Putamen (tissue), 1 donor: ENCODE measurements at places on chromosomes 5 and 9.

DNA sequence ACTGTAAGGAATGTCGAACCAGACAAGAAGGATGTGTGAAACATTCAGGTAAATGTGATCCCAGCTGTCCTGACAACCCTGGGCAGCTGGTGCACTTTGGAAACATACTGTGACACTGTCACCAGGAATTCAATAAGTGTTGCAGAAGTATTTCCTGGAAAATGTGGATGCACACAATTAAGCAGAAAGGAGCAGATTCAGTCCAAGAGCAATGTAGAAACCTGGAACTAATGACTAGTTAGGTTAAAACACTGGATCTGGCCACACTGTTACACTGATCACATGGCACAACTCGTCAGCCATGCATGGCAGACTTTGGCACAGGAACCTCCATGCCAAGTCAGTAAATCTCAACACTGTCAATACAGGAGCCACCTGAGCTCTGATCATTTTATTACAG lies 109.0 kb downstream of the FAM174A start:
- no peak for DNase-seq

GRCh38 chr9:86494644-86495111 lies 140.5 kb upstream of the TUT7 start:
- no peak for DNase-seq

- no peak for DNase-seq
These were observed 26.9 kb upstream of the FAT2 start for GRCh38 chr5:151617841-151618710.

- no peak for DNase-seq
These were observed 12.5 kb downstream of the TRIP13 start for GRCh38 chr5:905139-905642.

- DNase-seq, result no peak
These were observed 73.6 kb upstream of the ZNF622 start for GRCh38 chr5:16539169-16539666.

DNA sequence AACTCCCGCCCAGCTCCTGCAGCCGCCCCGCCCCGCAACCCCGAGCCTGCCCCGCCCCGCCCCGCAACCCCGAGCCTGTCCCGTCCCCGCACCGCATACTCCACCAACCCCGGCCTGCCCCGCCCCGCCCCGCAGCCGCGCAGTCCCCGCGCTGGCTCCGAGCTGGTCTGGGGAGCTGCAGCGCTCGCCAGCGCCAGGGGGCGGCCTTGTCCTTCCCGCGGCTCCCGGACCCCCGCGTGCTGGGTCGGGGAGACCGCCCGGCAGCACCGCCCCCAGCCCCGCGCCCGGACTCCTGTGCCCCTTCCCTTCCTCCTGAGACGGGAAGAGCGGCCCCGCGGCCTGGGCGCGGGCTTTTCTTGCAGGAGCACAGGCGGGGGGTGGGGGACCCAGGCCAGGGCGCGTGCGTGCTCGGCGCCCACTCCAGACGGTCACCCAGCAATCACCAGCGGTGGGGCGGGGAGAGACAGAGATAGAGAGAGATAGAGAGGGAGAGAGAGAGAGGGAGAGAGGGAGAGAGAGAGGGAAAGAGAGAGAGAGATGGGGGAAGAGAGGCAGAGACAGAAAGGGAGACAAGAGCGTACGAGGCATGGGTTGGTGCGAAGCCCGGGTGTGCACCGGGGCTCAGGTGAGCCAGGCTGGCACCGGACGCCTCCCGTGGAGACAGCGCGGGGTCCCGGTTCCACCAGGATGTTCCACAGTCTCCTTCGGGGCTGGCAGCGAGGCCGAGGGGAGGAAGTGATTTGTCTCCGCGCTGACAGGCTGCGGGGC lies 14.7 kb upstream of the TMEM250 start:
- no peak for DNase-seq

DNA sequence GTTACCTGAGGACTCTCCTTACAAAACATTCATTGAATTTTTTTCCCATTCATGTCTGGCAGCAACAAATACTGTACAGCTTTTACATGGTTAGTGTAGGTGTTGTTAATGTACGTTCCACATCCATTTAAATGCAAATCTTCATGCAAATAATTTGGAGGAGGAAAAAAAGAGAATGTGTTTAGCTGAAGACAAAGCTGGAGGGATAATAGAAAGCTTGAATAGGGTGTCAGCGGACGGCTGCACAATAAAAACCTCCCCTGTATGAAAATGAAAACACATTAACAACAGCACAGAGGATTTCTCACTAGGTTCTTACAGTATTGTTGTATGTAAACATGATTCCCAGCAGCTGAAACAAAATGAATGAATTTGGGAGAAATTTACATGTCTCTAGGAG lies 231.5 kb downstream of the ZNF608 start:
- no peak for DNase-seq

DNA sequence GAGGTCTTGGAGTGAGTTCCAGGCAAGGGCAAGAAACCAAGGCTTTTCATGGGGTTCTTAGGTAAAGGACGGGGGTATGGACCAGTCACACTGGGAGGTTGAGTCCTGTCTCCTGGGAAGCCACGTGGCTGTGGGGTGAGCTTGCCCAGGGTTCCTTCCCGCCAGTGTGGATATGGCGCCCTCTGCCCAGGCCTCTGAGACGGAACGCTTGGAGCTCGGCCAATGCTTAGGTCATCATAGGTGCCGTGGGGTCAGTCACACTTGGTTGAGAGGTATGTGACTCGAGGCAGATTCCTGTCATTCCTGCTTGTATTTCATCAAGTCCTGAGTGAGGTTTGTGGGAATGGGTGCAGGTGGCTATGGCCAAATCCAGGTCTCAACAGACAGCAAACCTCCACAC lies 46.2 kb downstream of the TENT4A start:
- no peak for DNase-seq

GRCh38 chr9:107397076-107398044 lies 92.2 kb downstream of the KLF4 start:
- no peak for DNase-seq

- DNase-seq, result peak; percentile 55
These were observed 17.1 kb downstream of the MTREX start for GRCh38 chr5:55324815-55325418.

DNA sequence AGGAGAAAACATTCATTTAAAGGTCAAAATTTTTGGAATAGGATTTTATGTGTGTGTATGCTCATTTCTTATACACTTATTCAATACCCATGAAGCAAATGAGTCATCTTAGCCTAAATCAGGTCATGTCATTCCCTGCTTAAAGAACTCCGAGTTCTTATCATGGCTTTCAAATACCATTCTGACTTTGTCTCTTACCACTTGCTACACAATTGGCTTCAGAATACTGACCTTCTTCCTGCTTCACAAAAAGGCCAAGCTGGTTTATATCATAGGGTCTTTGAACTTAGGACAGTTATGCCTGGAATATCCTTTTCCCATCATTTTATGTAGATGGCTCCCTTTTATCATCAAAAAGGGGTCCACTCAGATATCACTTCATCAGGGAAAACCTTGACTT lies 652.2 kb upstream of the WWC1 start:
- peak; percentile 36 for DNase-seq

DNA sequence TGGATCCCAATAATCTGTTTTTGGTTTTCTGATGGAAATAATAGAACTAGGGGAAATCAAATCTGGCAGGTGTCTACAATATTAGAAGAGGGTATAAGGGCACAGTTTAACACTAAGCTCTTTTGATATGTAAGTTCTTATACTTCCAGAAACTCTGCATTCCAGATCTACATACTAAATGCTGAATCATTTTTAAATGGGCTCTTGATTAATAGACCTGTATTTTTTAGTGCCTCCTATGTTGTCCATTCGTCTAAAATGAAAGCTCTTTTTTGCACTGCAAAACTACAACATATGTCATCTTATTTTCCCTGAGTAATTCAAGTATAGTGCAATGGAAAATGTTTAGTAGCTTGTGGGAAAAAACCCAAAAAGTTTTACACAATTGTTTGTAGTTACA lies 44.2 kb downstream of the NR6A1 start:
- no peak for DNase-seq

DNA sequence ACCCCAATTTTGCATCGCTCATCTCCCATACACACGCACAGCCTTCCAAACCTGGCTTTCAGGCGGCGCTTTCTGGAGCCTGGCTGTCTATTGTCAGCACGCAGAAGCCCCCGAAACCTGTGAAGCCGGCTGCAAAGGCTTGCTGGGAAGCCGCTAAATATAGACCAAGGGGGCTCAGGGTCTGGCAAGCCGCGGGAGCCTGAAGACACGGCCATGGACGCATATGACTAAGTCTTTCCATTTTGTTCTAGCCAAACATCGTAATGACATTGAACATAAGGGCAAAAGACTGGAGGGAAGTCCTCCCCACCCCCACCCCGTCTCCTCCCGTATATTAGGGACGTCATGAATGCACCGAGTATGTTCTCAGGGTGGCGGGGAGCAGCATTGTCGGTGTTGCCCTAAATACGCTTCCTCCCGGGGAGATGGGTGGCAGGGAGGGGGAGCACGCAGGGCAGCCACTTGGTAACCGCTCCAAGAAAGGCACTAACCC lies 1.1 kb downstream of the CTNND2 start:
- peak; percentile 55 for DNase-seq

DNA sequence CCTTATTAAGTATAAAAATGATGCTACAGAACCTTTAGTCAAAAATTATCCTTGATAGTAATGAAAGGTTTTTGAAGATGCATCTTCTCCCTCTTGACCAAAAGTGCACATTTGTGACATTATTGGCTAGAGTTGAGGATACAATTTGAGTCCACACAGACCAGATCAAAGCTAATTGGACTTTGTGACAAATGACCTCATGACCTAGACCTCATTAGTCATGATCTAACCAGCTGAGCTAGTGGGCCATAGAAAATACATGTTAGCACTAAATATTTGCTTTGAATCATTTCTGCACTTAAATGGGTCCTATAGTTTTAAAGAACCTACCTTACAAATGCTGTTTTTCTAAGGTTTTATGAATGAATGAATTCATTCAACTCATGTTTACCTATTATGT lies 182.1 kb downstream of the RFX3 start:
- DNase-seq, result no peak

DNA sequence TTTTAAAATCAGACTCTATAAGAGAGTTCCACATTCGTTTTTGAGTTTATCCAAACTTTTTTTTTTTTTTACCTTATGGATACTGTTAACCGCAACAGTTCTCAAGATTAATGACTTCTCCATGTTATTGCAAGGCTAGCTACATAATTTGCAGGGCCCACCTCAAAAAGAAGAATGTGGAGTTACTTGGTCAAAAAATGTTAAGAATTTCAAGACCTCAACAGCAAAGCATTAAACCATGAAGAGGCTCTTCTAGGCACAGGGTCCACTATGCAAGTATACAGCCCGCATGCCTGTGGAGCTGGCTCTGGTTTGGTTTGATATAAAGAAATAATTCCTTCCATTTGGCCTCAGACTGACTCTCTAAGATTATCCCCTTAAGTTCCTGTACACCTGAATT lies 133.3 kb upstream of the TLX3 start:
- DNase-seq, result no peak

GRCh38 chr9:83598487-83598886 lies 24.5 kb upstream of the IDNK start:
- no peak for DNase-seq

DNA sequence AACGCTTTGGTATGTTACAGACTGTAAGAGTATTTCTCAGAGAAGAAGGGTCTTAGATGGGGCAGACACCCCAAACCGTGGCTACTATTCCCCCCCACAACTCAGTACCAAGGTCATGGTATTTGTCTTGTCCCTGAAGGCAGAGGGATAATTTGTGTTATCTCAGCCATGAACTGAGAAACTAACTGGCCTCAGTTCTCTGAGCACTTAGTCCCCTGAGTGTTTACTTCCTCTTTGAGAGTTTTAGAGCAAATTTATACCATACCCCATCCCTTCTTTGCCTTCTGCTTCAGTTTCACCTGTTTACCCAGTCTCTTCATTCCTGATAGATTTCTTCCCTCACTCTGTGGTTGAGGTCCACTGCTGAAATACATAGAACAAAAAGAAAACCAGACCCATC lies 183.9 kb downstream of the LRRC70 start:
- DNase-seq, result no peak

DNA sequence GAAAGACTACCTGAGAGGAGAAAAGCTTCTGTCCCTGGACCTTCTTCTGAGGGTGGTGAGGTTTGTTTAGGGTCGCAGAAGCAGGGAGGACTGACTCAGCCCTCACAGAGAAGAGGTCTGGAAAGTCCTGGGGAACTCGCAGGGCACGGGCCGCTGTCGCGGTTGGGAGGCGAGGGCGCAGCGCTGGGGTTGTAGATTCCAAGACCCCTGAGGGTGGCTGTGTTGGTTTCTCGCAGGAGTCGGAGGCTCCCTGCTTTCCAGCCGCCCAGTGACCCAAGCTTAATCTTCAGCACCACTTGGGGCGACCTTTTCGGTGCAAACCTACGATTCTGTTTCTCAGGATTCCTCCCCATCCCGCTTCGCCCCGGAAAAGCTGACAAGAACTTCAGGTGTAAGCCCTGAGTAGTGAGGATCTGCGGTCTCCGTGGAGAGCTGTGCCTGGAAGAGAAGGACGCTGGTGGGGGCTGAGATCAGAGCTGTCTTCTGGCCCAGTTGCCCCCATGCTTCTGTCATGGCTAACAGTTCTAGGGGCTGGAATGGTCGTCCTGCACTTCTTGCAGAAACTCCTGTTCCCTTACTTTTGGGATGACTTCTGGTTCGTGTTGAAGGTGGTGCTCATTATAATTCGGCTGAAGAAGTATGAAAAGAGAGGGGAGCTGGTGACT lies 482 bp downstream of the SLC27A6 start:
- no peak for DNase-seq

DNA sequence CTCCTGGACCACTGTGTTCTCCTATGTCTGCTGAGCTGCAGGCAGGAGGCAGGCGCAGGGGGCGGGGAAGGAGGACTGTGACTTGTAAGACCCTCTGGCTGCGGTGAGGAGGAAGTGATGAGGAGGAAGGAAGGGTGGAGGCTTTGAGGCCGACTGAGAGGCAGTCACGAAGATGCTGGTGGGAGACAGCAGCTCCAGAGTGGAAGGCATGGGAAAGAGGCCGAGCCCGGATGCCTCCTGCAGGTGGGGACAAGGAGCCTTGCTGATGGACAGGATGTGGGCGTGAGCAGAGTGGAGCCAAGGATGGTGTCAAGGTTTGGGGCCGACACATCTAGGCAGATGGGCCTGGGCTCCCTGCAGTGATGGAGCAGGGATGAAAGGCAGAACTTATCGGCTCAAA lies 74.3 kb upstream of the ICE1 start:
- no peak for DNase-seq
